Ureter (tissue), 1 donor: ENCODE measurements at places on chromosomes 6 and 20.

DNA sequence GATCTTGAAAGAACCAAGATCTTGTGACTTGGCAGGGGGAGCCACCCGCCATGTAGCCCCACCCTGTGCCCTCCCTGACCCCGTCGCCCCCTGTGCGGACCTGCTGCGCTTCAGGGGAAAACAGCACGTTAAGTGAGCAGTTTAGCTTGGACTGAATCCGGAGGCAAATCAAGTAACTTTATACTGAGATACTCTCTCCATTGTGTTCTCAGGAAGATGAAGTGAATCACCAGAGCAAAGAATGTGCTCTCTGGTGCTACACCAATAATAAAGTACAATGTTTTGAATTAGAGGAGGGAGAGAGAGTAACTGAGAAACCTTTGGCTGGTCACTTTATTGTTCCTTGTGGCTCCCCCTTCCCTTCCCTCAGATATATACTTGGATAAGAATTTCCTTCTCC is 83.4 kb downstream of the TXNDC5 start:
- DNase-seq, result no peak

DNA sequence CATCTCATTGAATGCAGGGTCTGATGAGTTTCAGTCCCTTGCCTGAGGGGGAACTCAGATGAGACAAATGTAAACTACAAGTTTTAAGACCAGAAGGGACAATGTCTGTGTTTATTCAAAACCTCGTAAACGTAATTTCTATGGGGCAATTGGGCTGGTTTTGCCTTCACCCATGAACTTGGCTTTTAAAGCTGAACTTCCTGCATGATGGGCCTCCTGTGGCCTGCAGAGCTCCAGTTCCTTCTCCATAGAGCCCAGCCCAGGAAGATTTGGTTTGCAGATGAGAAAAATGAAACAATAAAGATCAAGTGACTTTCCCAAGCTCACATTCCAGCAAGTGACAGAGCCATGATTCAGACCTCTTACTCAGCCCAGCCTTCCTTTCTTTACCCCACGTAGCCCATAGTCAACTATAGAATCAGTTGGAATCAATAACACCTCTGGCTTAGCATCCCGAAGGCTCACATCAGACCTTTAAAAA is 612.3 kb downstream of the UTRN start:
- DNase-seq, result no peak

GRCh38 chr6:53654745-53655240 is 10.8 kb downstream of the KLHL31 start:
- DNase-seq, result no peak

- no peak for DNase-seq
Measured at GRCh38 chr6:14337152-14337551, 219.6 kb downstream of the CD83 start.

DNA sequence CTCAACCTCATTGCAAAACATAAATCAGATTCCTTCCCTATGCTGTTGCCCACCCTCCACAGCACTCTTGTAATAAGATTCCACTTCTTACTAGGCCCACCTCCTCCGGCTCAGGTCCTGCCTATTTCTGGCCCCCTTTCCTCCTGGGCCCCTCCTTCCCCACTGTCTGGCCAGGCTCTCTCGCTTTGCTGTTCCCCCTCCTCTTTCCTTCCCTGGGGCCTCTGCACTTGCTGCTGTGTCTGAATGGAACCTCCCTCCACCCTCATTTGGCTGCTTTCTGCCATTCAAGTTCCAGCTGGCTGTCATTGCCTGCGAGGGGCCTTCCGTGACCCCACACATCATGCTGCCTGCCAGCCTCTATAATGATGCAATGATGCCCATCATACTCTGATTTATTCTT is 38.9 kb downstream of the ARHGAP40 start:
- DNase-seq, result no peak

DNA sequence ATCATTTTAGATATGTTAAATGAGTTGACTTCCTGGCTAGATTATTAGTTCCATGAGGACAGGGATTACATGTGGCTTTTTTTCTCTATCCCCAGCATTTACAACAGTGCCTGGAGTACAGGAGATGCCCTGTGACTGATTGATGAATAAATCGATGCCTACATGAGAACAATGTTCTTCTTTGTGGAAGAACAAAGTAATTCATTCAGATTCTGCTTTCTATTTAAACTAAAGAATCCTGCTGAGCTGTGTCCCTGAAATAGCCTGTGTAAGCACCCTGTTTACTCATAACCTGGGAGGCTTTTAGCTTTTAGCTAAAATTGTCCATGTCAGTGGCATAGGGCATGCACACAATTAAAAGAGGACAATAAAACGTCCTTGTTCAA is 125.1 kb upstream of the BTBD3 start:
- no peak for DNase-seq

GRCh38 chr20:45538209-45538799 is 978 bp downstream of the WFDC6 start:
- no peak for DNase-seq

DNA sequence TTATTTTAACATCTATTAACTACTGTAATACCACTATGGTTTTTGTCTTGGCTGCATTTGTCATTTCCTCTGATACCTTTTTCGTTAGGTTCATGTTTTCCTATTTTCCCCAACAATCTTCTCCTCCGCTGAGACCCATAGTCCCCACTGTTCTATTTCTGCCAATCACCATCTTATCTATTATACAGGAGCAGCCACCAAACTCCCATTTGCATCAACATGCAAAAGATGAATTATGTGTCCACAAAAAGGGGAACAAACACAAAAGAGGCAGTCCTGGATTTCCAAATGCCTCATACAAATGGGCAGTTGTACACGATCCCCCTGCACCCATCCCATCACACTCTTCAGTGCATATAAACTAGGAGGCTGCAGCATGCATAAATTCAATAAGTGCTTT is 121.7 kb upstream of the MYLIP start:
- no peak for DNase-seq

GRCh38 chr20:11296951-11297350 is 620.7 kb upstream of the BTBD3 start:
- no peak for DNase-seq

- DNase-seq, result no peak
Measured at GRCh38 chr6:34644716-34645115, 51.9 kb downstream of the ILRUN start.

GRCh38 chr6:20318851-20319387 is 82.8 kb upstream of the E2F3 start:
- no peak for DNase-seq

DNA sequence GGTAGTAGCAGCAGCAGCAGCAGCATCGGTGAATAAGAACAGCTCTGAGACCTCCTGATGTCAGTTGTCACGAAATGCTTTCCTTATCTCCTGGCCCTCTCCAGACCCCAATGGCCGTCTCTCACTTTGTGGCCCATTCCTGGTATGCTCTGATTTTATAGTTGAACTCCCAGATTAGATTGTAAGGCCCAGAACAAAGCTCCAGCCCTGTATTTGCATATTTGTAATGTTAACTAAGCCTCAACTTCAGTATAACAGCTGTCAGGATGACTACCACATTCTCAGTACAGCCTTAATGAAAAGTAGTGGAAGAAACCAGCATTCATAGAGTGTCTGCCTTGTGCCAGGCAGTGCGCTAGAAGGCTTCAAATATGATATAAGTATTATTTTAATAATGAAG is 180.9 kb downstream of the SASH1 start:
- DNase-seq, result no peak

DNA sequence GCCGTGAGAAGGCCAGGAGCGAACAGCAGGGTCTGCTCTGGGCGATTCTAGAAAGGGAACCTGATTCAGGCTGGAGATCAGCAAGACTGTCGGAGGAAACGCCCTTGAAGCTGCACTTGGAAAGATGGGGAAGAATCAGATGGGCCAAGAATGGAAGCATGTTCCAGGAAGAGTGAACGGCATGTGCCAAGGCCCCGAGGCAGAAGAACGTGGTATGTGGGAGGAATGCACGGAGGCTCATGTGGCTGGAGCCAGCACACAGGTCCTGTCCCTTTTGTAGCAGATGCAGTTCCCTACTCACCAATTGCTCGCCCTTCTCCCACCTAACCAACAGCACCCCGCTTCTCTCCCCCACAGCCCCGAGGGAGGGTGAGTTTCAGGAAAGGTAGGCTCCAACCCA is 180.6 kb downstream of the TFAP2C start:
- DNase-seq, result no peak

GRCh38 chr6:15657290-15657689 is 5.5 kb downstream of the DTNBP1 start:
- no peak for DNase-seq
